ENCODE measurements at places on chromosomes 12 and 14. TPM values are rescaled to one million over a fixed set of nuclear protein-coding genes. Genes with fewer than 3 reads are reported as not detected.

MARK3 gene
- polyA plus RNA-seq: 89.2 TPM

DTX1 gene
- polyA plus RNA-seq: 0.86 TPM

KLRG1 gene
- polyA plus RNA-seq: 4.9 TPM

CRIP1 gene
- 27.2 TPM for polyA plus RNA-seq

KRT73 gene
- polyA plus RNA-seq: not detected

OTOGL gene
- polyA plus RNA-seq: 0.07 TPM

LALBA gene
- polyA plus RNA-seq: not detected

AQP2 gene
- polyA plus RNA-seq: not detected

Measured in psoas muscle (tissue), 8 donors.